ENCODE measurements at places on chromosomes 1 and 21.

DNA sequence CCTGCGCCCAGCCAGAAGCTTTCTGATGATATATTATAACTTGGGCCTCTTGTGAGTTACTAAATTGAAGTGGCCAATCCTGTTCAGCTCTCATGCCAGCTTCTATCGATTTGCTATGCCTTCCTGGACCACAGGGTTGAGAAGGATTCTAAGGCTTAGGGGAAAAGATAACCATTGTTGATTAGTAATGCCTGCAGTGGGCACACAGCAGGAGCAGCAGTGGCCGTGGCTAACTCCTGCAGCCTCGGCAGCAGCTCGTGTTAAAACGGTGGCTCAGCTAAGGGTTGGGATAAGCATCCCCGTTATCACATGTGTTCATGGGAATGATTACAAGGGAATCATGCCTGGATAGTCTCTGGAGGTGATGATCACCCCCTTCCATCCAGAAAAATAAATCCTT, 20.5 kb upstream of the KCNE2 start:
- DNase-seq, result no peak

GRCh38 chr1:91018006-91018405, 3.8 kb downstream of the ZNF644 start:
- no peak for DNase-seq

GRCh38 chr1:103283371-103283770, 175.0 kb upstream of the COL11A1 start:
- no peak for DNase-seq

- no peak for DNase-seq
Measured at GRCh38 chr1:180611016-180611930, 20.5 kb upstream of the XPR1 start.
